Stimulated activated CD4-positive, alpha-beta T cell treated with anti-CD3 and anti-CD28 coated beads, Interleukin-15, amount 100 ng/mL, for 1 hour (primary cell): ENCODE measurements at places on chromosomes 4 and X.

- DNase-seq = no peak
Measured at GRCh38 chr4:176906709-176907108, 114.0 kb upstream of the VEGFC start.

- no peak for DNase-seq
Measured at GRCh38 chrX:55007656-55008055, 7.5 kb downstream of the APEX2 start.

DNA sequence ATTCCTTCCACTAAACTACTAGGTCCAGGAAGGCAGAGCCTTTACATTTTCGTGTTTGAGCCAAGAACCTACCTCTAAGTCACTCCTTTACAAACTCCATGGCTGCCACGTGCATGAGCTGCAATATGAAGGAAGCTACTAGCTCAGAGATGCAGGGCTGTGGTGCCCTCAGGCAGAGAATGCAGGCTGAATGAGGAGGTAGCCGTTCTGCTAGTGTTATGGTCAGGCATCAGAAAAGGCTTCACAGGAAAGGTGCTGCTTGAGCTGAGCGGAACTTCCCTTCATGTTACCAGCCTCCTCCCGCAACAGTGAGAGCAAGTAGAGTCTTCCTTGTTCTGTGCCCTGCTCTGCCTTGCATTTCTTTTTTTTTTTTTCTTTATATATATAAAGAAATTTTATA lies 148.3 kb upstream of the PACRGL start:
- no peak for DNase-seq

GRCh38 chr4:154160519-154161301 lies 330.9 kb downstream of the DCHS2 start:
- DNase-seq = no peak

- no peak for DNase-seq
Measured at GRCh38 chr4:56698329-56698728, 17.2 kb upstream of the HOPX start.
